CD4-positive, alpha-beta T cell treated with Interleukin-4 for 4 hours (primary cell): ENCODE measurements at places on chromosomes 4 and X.

DNA sequence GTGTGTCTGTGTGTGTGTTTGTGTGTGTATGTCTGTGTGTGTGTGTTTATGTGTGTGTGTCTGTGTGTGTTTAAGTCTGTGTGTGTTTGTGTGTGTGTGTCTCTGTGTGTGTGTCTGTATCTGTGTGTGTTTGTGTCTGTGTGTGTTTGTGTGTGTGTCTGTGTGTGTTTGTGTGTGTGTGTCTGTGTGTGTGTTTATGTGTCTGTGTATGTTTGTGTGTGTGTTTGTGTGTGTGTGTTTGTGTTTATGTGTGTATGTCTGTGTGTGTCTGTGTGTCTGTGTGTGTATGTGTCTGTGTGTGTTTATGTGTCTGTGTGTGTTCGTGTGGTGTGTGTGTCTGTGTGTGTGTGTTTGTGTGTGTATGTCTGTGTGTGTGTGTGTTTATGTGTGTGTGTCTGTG, 11.4 kb downstream of the IL9R start:
- DNase-seq, result no peak

DNA sequence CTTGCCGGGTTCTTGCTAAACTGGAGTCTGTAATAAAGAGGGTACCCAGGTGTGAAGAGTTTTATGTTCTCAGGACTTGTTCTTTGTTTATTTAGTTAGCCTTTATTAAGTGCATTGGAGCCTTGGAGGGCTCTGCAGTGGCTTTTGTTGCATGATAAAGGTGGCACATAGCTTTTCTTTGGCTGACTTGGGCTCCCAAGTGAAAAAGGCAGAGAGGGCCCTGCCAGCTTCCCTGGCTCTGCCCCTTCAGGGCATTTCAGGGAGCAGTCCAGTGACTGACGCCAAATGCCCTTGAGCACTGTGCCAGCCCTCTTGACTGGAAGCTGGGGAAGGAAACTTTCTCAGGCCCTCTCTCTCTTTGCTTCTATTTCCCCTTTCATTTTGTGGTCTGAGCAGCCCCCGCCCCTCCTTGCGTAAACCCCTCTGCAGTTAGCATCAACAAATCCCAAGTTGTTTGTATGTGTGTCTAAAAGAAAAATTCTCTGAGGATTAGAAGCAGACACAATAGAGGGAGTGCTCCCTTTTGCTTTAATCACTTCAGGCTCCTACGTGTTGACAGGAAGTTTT, 152.2 kb downstream of the NHS start:
- no peak for DNase-seq

DNA sequence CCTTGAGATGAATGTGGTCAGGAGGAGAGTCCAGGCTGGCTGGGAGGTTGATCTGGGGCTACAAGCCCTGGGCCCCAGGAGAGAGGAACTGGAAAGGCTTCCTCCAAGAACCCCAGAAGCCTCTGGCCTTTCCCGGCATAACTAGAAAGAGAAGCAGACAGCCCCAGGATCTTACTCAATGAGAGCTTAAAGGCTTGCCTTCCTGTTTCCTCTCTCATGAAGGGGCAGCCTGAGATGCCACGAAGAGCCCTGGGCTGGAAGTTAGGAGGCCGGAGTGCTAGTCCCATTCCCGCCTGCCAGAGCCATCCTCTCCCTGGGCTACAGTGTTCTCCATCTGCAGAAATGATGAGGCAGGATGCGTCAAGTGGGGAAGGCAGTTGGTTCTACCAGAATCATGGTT, 20.1 kb upstream of the XPNPEP2 start:
- no peak for DNase-seq

DNA sequence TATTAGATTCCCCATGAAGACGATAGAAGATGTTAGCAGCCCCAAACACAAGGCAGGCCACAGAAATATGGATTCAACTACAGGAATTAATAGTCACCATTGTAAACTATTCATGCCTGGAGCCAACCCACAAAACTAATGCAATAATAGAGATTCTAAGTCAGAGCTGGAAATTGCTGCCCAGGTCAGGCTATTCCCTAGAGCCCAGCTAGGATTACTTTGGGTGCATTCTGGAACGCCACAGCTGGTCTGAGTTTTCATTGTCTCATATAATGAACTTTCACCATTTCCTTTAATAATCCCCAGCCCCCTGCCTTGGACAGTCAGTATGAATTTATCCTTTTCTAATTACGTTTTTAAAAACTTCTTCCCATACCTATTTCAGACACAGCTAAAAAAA, 252.6 kb downstream of the PAPSS1 start:
- no peak for DNase-seq

GRCh38 chr4:156101571-156101970, 147.9 kb upstream of the CTSO start:
- no peak for DNase-seq

DNA sequence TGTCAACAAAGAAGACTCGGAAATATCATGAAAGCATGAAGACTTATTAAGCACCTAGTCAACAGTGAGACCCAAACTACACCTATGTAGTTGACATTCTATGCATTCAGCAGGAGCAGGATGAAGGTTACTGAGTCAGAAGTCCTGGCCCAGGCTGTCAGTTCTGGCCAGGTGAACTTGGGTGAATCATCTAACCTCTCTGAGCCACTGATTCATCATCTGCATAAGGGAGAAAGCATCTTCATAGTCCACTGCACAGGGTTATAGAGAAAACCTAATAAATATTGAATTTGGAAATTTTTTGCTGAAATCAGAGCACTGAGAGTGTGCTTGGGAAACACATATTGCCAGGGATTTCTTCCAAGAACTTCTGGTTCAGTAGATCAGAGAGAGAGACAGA, 296.0 kb upstream of the SFRP2 start:
- no peak for DNase-seq

- DNase-seq, result no peak
These were observed 8.1 kb upstream of the SMS start for GRCh38 chrX:21932292-21933002.

DNA sequence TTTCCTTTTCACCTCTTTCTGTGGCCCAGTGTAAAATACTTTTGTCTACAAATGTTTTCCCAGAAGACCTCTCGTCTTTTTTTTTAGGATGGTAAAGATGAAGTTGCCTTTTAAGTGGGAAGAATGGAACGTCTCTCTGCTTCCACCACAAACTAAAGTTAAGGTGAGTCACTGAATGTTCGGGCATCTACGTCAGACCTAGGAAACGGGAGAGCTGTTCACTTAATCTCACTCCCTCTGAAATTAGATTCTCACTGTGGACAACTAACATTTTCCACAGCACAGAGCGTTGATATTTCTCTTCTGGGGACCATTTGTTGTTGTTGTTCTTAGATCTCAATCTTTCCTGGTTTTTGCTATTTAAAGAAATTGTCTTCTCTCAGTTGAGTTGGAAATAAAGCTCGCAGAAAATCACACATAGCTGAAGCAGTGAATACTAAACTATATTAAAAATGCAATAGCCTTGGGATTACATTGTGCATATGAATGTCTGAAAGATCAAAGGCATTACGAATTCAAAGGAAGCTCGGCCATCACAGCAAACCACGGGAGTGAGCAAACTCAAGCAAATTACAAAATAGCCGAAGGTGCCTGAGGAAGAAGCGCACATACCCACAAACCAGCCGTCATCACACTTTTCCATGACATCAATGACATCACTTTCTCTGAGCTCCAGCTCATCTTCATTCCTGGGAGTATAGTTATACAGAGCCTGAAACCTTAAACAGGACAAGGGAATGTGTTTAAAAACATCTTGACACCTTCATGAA, 53.9 kb upstream of the PDLIM3 start:
- no peak for DNase-seq

GRCh38 chr4:28351826-28352225, 1491.2 kb downstream of the STIM2 start:
- no peak for DNase-seq

GRCh38 chr4:128776794-128777216, 32.7 kb upstream of the JADE1 start:
- DNase-seq, result no peak

DNA sequence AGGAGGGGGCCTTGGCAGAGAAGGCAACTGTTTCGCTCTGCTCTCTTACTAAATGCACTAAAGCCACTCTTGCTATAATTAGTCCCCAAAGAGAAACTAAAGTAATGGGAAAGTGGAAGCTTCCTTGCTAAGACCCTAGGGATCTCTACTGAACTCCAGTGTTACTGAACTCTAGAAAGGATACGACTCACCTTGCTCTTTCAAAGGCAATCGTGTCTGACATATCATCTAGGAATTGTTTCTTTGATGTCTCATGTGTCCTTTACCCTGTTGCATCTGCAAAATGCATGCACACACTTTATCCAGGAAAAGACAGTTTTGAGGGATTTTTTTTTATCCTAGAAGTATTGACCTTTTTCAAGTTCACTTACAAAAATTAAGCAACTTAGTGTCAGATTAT, 148.1 kb upstream of the FAM9B start:
- DNase-seq, result no peak

DNA sequence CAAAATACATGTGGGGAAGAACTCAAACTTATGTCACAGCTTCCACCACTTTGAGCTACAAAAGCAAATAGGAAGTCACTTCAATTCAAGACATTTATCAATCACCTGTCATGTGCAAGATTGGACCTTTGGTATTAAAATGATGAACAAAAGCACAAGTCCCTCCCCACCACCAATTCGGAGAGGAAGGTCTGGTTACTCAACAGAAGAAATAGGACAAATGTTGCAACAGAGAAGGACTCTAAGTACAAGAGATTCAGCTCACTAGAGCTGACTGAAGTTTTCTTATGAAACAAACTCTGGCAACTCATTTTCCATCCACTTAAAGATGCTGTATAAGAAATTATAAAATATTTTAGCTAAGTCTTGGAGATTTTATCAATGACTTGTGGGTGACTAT, 16.0 kb upstream of the MMRN1 start:
- no peak for DNase-seq

- DNase-seq, result no peak
These were observed 1.8 kb downstream of the TLL1 start for GRCh38 chr4:165874791-165875371.

DNA sequence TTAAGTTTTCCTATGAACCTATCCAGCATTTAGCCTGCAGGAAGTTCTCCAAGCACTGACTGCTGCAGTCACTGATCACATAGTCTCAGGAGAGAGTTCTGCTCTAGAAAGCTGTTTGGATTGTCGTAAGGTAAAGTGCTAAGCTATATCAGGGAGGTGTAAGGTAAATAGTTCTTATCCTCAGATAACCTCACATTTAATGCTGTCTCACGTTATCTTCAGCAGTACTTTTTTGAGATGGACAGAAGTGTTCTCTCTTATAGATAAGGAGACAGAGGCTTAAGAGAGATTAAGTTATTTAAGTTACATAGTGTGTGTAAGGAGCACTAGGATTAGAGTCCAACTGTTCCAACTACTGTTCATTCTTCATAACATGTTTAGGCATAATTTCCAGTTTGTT, 77.9 kb downstream of the STIM2 start:
- no peak for DNase-seq

GRCh38 chr4:153780221-153780620, 8.7 kb downstream of the SFRP2 start:
- no peak for DNase-seq

DNA sequence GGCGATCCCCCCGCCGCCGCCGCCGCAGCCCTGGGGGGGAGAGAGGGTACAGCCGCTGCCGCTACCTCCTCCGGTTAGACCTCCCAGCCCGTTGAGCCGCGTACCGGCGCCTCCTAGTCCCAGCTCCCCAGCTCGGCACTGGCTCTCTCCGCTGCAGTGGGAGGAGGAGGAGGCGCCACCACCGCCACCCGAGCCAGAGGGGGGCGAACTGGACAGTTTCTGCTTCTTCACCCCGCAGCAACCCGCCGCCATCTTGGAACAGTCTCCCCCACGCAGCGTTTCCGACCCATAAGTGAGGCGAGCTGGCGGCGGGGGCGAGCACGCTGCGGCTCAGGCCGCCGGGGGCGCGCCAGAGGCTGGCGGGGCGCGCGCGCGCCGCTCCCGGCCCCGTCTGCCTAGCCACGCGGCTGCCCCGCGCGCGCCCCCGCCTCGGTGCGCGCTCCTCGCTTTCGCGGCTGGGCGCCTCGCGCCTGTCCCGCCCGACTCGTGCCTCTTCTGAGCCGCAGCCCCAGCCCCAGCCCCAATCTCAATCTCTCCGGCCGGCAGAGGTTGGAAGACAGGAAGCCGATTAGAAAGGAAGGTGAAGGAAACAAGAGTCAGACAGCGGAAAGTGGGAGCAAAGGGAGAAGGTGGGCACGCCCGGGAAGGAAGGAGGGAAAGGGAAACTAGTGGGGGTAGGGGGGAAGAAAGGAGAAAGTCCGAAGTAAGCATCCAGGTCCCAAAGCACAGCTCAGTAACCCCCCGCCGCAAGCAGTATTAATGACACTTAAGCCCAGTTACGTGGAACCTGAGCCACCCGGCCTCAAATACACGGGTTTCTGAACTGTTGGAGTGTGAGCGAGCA, at the start of gene AMMECR1:
TSS of gene AMMECR1 (minus strand) at position 266 of the 844 bp plus-strand sequence. CDS start at position 252, 14 bp downstream.
- DNase-seq, result peak; percentile 80

GRCh38 chrX:153921511-153922446, 4.3 kb downstream of the ARHGAP4 start:
- no peak for DNase-seq

DNA sequence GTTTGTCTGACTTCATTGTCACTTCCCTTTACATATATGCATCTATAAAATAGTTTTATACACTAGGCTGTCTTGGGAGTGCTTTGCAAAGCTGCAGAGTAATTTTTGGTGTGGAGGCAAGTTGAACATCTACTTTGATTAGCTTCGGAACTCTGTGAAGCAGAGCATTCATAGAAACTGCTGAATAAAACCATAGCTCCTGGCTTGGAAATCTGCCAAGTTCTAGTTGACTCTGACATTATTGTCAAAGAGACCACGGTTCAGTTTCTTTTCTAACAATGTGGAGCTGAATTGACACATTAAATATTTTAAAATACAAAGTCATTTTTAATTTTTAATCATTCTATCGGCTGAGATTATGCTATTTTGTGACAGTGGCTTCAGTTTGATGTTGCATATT, 335.0 kb downstream of the BMPR1B start:
- DNase-seq, result no peak

DNA sequence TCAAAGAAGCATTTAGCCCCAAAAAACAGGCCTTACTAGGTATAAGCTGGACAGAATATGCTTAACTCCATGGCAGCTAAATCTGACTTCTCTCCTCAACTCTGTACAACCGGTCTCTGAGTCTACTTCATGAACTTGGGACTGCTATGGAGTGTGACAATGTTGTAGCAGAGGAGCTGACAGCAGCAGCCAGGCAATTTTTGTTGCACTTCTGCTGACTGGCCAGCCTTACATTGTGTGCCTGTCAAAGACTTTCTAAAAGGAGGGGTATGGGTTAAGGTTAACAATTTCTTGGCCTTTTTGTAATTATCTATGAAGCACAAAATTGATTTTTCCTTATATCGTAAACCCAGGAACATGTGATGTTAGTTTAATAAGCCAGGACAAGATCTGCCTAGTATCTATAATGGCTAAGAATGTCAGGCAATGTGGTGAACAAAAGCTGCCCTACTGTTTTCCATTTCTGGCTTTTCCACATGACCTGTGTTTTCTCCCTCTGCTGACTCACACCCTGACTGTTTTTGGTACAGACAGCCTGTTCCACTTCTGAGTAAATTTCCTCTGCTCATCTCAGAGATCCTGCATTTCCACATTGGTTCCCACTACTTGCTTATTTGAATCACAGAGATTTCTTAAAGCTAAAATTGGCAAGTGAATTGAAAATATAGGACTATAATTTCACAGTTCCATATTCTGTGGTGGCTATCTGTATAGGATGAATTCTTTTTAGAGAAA, 9.3 kb downstream of the NOX1 start:
- no peak for DNase-seq

GRCh38 chrX:20046864-20047263, 56.0 kb upstream of the BCLAF3 start:
- no peak for DNase-seq

GRCh38 chr4:169993531-169993930, 32.7 kb downstream of the MFAP3L start:
- no peak for DNase-seq

GRCh38 chr4:122531514-122531913, 75.0 kb upstream of the IL2 start:
- no peak for DNase-seq
